Cerebellar nuclear complex (tissue), 1 donor: ENCODE measurements at places on chromosomes 2 and 18.

GRCh38 chr18:70292628-70293027 is 3.8 kb downstream of the SOCS6 start:
- no peak for DNase-seq

- no peak for DNase-seq
Measured at GRCh38 chr2:101486258-101486701, 11.4 kb upstream of the RFX8 start.

- DNase-seq, result no peak
Measured at GRCh38 chr18:13076886-13077285, 85.7 kb downstream of the CEP192 start.

DNA sequence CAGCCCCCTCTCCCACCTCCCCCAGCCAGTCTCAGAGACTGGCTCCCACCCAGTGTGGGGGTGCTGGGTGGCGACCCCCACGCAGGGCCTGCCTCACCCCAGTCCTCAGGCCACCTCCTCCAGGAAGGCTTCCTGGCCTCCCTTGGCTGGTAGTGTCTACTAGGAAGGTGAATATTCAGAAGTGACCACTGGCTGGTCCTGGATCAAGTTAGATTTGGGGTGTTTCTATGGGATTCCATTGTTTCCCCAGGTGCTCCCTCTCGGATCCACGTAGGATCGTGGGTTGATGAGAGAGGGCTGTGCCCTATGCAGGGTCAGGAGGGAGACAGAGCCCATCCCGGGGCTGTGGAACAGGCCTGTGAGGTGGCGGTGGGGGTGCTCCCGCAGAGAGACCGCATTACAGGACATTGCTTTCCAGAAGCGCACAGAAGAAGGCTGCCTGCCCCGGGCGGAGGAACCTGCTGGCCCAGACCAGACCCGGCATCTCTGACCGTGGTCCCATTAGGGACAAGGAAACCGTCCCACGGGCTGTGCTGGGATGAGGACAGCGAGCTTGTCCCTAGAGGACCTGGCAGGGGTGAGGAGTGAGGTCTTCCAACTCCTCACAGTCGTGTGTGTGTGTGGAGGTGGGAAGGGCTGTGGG is 3.3 kb downstream of the PDCD1 start:
- no peak for DNase-seq

- no peak for DNase-seq
Measured at GRCh38 chr2:20698916-20699613, 32.1 kb downstream of the GDF7 start.

DNA sequence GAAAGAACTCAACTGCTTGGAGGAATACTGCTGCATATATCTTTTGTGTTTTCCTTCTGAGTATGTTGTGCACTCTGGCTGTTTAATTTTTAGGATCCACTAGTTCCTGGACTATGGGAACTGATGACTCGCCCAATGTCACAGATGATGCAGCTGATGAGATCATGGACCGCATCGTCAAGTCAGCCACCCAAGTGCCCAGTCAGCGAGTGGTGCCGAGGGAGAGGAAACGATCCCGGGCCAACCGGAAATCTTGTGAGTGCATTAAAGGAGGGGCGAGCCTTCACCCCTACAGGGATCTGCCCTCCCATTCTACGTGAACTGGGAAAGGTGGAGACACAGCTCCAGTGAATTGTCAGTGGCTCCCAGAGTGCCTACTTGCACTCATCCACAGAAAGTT is 59.6 kb downstream of the TPGS2 start:
- no peak for DNase-seq

- DNase-seq, result no peak
Measured at GRCh38 chr18:67608191-67608590, 91.7 kb upstream of the DSEL start.

DNA sequence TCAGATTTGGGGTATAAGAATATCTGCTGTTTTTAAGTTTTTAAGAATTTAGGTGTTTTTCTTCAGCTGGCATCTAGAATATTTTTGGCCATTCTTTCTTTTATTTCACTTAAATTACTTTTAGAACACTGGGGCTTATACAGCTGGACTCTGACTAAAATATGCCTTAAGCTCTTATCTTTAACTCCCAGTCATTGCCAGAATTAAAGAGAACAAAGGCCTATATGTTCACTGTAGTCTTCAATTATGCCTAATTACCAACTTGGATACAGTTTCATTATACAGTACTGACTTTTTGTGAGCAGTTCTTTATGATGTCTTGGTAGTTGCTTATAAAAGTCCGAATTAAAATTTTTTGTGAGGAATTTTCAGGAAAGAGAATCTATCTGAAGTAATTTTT is 192.8 kb downstream of the ZNF407 start:
- no peak for DNase-seq

- DNase-seq, result no peak
Measured at GRCh38 chr2:51722311-51722710, 690.4 kb upstream of the NRXN1 start.

GRCh38 chr18:77461062-77461688 is 211.5 kb downstream of the GALR1 start:
- no peak for DNase-seq

- DNase-seq, result no peak
Measured at GRCh38 chr2:202750763-202751427, 116.1 kb downstream of the FAM117B start.

DNA sequence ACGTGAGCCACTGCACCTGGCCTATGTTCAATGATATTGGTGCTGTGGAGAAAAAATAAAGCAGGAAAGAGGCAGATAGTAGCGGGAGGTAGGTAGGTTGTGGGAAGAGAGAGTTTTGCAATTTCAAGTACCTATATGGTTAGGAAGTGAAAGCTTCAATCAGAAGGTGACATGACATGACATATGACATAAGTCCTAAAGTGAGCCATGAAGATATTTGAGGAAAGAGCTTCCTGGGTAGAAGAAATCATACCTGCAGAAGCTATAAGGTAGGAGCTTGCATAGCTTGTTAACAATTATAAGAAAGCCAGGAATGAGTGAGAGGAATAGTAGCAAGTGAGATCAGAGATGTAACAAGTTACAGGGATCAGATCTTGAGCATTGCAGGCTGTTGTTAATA is 4.2 kb downstream of the KIAA1328 start:
- no peak for DNase-seq

DNA sequence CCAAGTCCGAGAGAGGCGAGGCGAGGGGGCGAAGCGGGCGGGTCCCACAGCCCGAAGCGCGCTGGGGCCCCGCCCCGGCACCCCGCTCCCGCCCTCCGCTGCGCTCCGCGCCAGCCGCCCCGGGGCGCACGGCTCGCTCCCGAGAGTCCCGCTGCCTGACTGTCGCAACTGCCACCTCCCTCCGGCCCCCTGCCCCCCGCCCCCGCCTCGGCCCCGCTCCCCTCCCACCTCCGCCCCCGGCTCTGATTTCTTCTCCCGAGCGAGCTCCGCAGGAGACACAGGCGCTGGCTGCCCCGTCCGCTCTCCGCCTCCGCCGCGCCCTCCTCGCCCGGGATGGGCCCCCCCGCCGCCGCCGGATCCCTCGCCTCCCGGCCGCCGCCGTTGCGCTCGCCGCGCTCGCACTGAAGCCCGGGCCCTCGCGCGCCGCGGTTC is at the start of gene WNT6:
Gene WNT6, plus strand, starts transcription at position 250 of the 432 bp plus-strand sequence. CDS start 233 bp downstream, outside the sequence.
- no peak for DNase-seq

GRCh38 chr2:31078011-31078410 is 60.2 kb downstream of the GALNT14 start:
- no peak for DNase-seq

GRCh38 chr2:17373741-17374140 is 144.5 kb downstream of the RAD51AP2 start:
- no peak for DNase-seq

GRCh38 chr2:143252138-143252907 is 123.1 kb downstream of the ARHGAP15 start:
- DNase-seq, result no peak
